Pancreas (tissue), 10 donors: ENCODE measurements at places on chromosomes 11 and 22. TPM values are rescaled to one million over a fixed set of nuclear protein-coding genes. Genes with fewer than 3 reads are reported as not detected.

DNA sequence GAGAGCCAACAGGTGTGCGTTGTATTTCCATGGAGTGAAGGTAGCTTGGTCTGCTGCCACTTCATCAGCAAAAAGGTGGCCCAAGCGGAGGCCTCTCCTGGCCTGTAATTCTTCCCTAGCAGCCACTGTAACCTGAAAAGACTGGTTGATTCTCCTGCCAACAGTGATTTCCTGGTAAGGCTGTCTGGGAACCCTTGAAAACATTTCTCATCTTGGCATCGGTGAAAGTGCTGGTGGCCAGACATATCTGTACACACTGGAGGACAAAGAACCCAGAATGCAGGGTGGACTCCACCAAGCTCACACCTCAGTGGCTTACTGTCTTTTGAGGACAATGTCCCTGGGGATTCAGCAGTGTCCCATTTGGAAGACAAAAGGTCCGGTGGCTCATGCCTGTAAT is 128.0 kb downstream of the TRIM29 start:
- no peak for DNase-seq

GRCh38 chr11:87128372-87128771 is 90.6 kb downstream of the TMEM135 start:
- no peak for DNase-seq

DNA sequence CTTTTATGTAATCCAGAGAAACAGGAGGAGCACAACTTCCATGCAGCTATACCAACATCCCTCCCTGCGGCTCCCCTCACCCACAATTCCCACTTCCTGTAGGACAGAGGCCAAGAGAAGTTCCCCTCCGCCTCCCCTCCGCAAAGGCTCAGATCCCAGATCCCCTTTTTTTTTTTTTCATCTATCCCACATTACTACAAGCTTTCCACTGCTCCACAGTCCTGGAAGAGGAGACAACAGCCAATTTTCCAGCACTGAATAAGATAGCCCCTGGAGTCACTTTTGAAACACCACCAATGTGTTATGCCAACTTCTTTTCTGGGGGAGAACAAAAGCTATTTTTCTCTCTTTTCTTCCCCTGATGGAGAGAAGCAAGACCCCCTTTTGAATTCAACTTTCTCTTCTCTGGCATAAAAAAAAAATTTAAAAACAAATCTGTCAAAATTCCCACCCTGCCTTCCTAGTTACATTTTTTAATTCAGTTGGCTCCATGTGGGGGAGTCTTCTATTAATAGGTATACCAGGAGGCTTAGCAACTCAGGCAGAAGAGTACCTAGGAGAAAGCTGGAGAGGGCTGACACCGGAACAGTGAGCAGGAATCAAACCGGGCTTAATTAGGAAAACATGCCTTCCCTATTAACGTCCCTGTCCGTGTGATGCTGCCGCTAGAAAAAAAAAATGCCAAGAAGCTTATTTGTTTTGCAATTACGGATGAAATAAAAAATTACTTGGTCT is 543.4 kb downstream of the BUD13 start:
- DNase-seq = no peak

LSP1 gene
- 26.8 TPM for total RNA-seq

DNA sequence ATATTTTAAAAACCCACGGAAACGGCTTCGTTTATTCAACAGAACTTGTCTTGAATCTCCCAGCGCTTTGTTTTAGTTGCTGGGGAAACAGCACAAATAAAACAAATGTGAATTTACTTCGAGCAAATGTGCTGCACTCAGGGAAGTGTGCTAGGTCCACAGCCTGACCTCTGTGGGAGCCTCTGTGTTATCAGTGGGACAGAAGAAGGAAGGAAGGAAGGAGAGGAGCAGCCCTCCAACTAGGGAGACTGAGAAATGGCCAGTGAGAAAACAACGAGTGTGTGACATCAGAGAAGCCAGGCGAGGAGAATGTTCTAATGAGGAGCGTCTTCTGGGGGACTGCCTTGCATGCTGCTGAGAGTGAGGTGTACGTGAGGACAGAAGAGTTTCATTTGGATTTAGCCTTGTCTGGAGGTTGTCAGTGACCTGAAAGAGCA is 42.7 kb downstream of the PPP6R3 start:
- no peak for DNase-seq

USP28 gene
- total RNA-seq = 6.3 TPM

IL17REL gene
- not detected for total RNA-seq

DNA sequence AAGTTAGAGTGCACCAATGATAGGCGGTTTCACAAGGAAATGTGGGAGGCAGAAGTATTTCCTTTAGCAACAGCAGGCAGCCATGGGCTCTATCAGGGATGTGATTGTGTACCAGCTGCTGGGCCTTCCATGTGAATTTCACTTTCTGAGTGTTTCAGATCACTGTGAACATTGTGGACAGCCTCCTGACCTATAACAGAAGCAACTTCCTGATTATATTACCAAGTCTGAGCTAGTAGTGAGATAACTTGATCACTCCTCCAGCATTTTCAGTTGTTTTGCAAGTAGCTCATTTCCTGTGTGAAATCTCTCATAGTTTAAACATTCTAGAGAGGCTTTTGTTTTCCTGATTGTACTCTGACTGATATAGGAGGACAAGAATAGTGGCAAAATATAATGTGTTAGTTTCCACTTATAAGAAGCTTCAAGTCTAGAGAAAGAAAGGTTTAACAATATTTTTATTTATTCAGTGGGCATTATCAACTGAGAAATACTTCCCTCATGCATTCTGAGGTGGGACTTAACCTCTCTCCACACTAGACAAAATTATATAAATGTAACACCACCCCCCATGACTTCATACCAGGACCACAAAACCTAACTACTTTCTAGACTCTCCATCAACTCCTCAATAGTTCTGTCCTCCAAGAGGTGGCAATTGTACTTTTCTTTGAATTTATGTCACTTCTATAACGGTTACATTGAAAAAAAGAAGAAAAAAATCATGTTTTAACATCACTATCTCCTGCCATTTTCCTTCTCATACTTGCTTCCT is 184.2 kb upstream of the LUZP2 start:
- no peak for DNase-seq

TREH gene
- total RNA-seq = 0.32 TPM

OOSP4A gene
- not detected for total RNA-seq
